ENCODE measurements at places on chromosomes 5 and 9.

DNA sequence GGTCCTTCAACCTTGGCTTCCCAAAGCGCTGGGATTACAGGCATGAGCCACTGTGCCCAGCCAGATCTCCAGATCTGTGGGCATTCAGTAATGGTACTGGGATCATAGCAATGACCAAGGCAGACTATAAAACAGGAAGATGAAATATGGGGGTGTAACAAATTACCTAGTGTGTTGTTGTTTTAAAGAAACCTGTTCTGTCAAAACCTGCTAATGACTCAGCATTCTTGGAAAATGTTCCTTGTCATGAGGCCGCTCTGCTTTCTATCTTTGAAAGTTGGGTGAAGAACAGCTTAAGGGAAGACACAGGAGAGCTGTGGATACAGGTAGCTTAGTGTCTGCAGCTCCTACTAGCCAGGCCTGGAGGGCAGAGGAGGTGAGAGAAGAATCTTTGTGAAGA lies 19.4 kb downstream of the TARS1 start:
- no peak for DNase-seq

- no peak for DNase-seq
These were observed 92.6 kb downstream of the CWC27 start for GRCh38 chr5:64861281-64861680.

DNA sequence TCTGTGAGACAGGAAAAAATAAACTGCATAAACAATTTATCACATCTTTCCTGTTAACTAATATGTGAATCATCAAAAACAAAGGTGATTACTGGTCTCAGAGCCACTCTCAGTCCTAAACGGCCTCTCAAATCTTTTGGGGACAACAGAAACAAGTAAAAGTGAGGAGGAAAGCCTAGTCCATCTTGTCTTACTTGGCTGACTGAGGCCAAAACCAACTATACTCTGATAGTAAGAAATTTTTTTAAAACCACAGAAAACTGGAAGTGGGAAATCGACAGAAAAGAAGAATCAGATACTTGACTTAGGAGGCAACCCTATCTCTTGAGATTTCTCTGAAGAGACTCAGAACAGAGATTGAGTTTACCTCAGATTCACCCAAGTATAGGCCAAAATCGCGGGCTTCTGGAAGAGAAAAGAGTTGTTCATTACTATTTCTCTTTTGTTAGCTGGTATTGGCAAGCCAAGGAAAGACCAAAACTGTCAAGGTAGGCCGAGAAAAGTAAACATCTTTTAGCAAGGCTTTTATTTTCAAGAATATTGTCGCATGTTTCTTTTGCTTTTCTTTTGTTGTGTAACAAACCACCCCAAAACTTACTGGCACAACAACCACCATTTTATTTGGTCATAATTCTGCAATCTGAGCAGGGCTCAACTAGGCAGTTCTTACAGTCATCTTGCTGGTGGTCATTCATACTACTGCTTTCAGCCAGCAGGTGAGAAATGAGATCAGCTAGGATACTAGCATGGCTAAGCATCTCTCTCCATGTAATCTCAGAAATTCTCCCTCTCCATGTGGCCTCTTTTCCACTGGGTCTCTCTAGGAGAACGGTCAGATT lies 46.1 kb downstream of the RFX3 start:
- DNase-seq = no peak

DNA sequence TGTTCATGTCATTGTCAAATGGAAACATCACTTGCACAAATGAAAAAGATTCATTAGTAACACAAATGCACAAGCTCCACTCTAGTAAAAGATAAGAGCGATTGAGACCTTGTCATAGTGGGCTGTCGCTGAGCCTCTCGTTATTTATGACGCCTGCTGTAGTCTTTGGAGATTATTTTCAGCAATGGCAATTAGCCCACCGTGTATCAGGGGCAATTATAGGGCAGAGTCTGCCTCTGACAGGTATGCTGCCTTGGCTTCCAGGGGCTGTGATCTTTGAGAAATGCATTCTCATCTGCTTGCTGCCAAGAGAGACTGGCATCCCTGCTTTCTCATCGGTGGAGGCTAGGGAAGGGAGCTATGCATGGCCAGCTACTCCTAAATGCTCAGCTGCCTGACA lies 426.8 kb upstream of the CLINT1 start:
- DNase-seq = no peak

- no peak for DNase-seq
These were observed 7.8 kb downstream of the ECM2 start for GRCh38 chr9:92527832-92528521.

GRCh38 chr5:81391-82021 lies 10.5 kb upstream of the PLEKHG4B start:
- no peak for DNase-seq

- DNase-seq = no peak
These were observed 40.4 kb downstream of the FGF1 start for GRCh38 chr5:142645456-142645855.

GRCh38 chr5:83009408-83009807 lies 67.8 kb downstream of the TMEM167A start:
- DNase-seq = no peak

DNA sequence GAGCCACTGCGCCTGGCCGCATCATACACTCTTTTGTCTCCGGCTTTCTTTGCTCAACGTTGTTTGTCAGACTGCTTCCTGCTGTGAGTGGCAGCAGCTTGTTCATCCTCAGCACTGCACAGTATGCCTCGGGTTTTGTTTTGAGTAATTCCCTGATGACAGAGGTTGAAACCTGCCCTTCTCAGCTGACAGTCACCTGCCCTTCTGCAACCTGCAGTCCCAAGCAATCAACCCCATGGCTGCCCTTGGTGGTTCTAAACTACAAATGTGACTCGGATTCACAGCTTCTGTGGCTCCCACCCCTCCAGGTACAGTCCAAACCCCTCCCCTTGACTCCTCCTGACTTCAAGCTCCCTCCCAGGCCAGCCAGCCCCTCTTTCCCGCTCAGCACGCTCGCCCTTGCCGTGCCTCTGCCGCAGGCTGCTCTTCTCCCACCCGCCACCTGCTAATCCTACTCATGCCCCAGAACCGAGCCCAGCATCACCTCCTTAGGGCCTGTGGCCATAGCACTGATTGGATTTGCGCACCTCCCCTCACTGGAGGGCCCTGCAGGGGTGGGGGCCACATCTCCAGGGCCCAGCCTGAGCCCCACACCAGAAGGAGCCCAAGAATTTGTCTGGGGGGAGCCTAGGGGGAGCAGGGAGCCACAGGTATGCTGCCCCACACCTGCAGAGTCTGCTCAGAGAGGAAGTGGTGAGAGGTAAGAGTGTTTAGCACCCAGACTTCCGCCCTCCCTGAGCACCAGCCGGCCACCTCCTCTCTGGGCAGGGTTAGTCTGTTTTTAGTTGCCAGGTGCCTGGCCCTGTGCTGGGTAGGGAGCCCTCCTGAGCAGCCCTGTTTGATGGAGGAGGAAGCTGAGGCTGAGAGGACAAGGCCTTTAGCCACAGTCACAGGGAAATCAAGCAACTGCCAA lies 10.1 kb downstream of the EEIG1 start:
- DNase-seq = no peak

GRCh38 chr5:54524704-54525103 lies 7.1 kb downstream of the SNX18 start:
- DNase-seq = no peak

- DNase-seq = no peak
These were observed 40.7 kb downstream of the TIMD4 start for GRCh38 chr5:156922207-156922792.

All from amygdala (tissue), 56 donors.